NAMALWA (cell line): ENCODE measurements at places on chromosomes 5 and 9.

- DNase-seq = no peak
Measured at GRCh38 chr9:95586326-95586725, 69.6 kb upstream of the PTCH1 start.

DNA sequence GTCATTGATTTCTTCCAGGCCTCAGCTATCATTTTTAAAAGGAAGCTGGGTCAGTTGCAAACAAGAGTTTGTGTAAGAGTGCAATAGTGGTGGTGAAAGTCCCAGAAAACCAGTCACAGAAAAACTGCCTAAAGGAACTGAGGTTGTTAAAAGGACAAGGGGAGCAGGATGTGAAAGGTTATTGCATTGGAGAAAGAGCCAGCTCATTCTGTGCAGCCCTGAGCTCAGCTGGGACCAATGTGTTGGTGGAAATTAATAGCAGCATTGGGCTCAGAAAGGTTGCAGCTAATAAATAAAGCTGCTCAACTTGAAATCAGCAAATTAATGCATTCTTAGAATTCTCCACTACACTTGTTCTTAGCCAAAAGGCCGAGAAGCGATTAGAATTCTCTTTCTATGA lies 34.9 kb downstream of the NREP start:
- DNase-seq = no peak

GRCh38 chr9:134571946-134572917 lies 69.4 kb upstream of the COL5A1 start:
- peak; percentile 31 for DNase-seq

DNA sequence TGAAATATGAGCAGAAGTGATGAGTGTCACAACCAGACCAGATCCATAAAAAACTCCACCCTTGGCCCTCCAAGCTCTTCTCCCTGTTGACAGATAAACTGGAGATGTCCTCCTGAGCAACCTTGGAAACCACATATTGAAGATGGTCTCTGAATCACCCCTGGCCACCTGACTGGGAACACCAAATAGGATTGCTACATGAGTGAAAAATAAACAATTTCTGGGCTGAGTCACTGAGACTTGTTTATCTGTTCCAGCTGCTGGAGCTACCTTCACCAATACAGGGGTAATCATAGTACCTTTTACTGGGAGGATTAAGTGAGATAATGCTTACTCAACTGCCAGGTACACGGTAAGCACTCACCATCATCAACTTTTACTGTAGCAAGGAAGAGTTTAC lies 53.3 kb downstream of the PCA3 start:
- no peak for DNase-seq

GRCh38 chr5:17441351-17441750 lies 56.7 kb upstream of the TAF11L2 start:
- DNase-seq = no peak

GRCh38 chr5:136174021-136174659 lies 18.8 kb downstream of the SMIM32 start:
- DNase-seq = peak; percentile 60
